ENCODE measurements at places on chromosomes 5 and 9.

GRCh38 chr9:97975376-97975775 is 7.8 kb upstream of the ANP32B start:
- DNase-seq = no peak

GRCh38 chr9:129836311-129837007 is 1.2 kb downstream of the USP20 start:
- DNase-seq = peak; percentile 47

GRCh38 chr9:135146241-135146640 is 58.8 kb downstream of the OLFM1 start:
- no peak for DNase-seq

DNA sequence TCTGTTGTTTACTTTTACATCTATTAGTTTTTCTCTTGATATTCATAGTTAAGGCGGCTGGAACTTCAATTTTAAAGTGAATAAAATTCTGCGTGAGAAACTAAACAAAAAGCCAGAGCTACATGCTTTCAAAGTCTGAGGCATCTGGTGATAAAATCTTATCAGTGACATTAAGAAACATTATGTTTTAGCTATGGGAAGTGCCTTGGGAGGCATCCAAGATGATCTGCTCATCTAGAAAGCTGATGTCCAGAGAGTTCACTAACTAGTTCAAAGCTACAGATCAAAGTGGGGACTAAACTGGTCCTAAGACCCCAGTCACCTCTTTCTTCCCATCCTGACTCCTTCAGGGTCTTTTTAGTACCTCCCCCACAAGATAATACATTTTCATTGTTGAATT is 37.2 kb downstream of the MRPS27 start:
- DNase-seq = no peak

- DNase-seq = no peak
Observed at GRCh38 chr9:78525986-78526560, 229.1 kb downstream of the PSAT1 start.

GRCh38 chr9:89435071-89435823 is 62.7 kb downstream of the SEMA4D start:
- DNase-seq = no peak

- DNase-seq = no peak
Observed at GRCh38 chr5:178445534-178445933, 144.7 kb downstream of the COL23A1 start.

DNA sequence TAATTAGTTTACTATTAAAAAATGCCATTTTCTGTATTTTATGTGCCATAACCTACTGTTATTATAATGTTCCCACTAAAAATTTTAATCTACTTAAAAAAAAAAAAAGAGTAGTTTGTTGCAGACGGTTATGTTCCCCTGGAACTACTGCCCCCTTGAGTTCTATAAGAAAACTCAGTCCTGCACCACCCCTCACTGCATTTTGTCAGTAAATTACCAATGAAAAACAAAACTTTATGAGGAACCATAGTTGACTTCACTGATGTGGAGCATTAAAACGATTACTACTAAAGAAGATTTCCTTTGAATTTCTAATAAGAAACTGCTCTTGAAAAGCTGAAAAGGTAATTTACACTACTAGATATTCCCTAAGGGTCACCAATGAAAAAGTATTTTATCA is 288.7 kb downstream of the FBXL17 start:
- DNase-seq = no peak

GRCh38 chr9:95793924-95794828 is 81.3 kb upstream of the ERCC6L2 start:
- no peak for DNase-seq

- no peak for DNase-seq
Observed at GRCh38 chr5:73638344-73639095, 12.5 kb downstream of the ARHGEF28 start.

GRCh38 chr5:111656580-111656979 is 100.4 kb downstream of the NREP start:
- no peak for DNase-seq

DNA sequence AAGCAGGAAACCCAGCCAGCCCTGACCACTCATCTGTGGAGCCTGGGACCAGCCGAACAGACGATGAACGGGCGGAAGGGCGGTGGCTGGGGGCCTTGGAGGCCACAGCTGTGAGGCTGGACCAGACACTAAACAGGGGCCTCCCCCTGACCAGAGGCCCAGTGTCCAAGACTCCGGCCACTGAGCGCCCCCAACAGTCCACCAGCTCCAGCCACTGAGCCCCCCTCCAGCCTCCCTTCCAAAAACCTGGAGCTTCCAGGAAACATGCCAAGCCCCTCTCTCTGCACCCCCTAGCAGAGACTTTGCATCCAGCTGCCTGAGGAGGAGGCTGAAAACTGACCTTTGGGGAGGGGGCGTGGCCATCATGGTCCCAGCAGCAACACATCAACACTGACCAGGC is 23.2 kb downstream of the CNTFR start:
- DNase-seq = no peak

DNA sequence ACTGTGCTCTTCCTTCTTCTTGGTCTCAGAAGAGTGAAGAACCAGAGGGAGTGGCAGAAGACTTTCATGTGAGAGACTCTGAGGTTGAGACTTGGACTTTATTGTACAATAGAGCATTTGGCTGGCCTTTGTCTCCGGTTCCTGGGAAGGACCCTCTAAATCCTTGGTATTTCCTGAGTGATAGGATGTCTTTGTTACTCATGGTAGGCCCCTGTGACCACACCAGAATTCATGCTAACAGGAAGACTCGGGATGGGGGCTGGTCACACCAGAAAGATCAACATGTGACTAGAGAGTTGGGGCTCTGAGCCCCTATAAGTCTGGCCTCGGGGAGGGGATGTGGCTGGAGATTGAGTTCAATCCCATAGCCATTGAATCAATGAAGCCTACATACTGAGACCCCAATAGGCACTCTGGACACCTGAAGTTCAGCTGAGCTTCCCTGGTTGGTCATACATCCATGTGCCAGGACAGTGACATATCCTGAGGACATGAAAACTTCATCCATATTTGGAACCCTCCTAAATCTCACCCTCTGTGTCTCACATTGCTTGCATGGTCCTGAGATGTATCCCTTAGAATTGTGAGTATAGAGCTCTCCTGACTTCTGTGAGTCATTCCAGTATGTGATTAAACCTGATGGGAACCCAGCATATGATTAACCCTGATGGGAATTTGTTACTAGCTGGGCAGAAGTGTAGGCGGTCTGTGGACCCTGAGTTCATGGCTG is 201.7 kb downstream of the GADD45G start:
- DNase-seq = no peak

- no peak for DNase-seq
Observed at GRCh38 chr5:170503990-170504596, at the start of gene KCNIP1. KCNIP1 (plus strand) TSS chr5:170504020.

- no peak for DNase-seq
Observed at GRCh38 chr9:22528485-22528884, 81.9 kb downstream of the DMRTA1 start.

DNA sequence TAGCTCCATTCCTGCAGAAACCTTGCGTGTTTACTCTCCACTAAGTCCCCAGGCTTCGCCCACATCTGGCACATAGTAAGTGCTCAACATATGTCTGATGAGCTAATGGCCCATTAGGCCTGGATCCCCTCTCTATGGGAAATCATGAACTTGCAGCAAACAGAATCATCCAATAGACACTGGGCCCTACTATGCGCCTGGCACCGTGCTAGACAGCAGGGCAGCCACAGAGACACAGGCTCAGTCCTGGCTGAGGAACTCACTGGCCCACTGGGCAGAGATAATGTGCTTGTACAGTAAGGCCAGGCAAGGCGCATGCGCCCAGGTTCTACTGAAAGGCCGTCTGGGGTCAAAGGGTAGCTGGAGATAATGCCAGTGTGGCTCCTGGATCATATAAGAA is 36.9 kb upstream of the FABP6 start:
- DNase-seq = no peak

DNA sequence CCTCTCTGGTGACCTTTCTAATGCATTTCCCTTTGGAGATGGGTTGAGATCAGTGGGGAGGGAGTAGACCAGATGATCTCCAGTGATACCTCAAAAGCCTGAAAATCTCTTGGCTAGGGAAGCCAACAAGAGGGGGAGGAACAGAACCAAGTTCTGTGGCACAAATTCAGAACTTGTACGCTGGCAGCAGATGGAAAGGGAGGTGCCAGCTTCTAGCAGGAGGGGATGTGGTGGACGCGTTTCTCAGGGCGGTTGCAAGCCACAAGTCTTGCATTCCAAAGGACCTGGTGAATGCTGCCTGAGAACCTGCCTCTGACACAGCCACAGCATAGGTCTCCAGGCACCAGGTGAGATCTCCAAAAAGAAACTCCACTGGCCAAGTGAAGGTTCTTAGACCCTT is 13.4 kb downstream of the SLIT3 start:
- no peak for DNase-seq

DNA sequence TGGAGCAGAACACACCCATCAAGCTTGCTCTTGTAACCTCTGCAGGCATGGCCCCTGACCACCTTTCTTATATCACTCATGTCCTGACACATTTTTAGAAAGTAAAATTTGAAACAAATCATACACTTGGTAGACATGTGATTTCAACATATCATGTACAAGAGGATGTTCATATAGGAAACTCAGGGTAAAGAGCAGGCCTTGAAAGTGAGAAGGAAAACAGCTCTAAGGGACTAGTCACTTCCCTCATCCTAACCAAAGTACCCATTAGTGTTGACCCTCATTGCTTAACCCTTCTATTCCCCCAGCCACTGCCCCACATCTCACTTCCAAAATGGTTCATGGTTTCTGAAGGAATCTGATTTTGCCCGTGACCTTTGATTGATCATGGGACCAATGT is 492.4 kb upstream of the KLF4 start:
- DNase-seq = no peak
